ENCODE measurements at places on chromosomes 2 and 18. TPM values are rescaled to one million over a fixed set of nuclear protein-coding genes. Genes with fewer than 3 reads are reported as not detected.

MOGAT1 gene
- not detected for total RNA-seq

SERPINB10 gene
- 1.5 TPM for total RNA-seq

HTR2B gene
- not detected for total RNA-seq

ANKRD29 gene
- total RNA-seq = not detected

FAP gene
- not detected for total RNA-seq

DNA sequence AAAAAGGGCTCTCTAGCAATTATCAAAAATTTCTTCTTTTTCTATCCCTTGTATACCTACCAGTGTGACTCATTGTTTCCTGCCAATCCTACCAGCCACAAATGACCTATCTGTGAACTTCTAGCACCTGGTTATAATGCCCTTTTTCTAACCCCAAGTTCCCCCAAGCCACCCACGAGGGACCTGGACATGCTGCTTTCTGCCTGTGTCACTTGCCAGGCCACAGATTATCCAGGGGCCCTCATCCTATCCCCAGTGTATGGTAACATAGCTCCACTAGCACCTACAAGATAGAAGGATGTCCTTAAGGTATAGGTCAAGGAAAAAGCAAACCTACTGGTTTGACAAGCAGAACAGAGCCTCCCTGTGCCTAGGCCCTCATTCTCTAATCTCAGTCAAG lies 26.8 kb downstream of the AAK1 start:
- no peak for DNase-seq

DNA sequence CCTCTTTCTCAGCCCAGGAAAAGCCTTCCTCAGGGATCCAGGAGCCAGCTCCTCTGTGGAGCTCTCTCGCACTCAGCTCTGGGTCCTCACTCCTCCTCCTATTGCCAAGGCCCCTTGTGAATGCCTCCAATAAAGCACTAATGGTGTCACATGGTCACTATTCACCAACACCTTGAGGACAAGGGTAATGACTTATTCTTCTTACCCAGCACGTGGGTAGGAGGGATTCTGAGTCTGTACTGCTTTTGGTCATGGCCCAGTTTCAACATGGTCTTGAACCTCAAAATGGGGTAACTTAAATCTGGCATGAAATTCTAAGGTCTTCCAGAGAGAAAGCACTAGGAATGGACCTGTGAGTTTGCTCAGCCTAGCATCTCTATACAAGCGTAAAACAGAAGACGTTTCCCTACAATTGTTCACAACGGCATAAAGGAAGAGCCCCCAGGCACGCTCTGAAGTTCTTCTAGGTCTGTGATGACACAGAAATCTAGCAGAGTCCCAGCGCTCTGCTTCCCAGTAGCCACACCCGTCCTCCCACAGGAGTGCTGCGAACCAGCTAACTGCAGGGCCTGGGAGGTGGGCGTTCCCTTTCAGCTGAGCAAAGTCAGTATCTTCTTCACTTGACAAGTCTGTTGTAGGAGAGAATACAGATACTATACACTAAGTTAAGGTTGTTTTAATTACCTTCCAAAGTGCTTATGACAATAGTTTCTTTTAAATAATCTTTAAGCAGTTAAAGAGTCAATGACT lies 14.6 kb upstream of the KIDINS220 start:
- no peak for DNase-seq

GRCh38 chr2:184137955-184138354 lies 460.4 kb upstream of the ZNF804A start:
- DNase-seq = no peak

DNA sequence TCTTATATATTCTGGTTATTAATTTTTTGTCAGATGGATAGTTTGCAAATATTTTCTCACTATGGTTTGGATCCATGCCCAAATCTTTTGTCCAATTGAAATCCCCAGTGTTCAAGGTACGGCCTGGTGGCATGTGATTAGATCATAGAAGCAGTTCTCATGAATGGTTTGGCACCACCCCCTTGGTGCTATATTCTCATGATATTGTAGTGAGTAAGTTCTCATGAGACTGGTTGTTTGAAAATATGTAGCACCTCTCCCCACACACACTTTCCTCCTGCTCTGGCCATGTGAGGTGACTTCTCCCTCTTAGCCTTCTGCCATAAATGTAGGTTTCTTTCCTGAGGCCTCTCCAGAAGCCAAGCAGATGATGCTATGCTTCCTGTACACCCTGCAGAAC lies 107.7 kb upstream of the KYNU start:
- DNase-seq = no peak

DNA sequence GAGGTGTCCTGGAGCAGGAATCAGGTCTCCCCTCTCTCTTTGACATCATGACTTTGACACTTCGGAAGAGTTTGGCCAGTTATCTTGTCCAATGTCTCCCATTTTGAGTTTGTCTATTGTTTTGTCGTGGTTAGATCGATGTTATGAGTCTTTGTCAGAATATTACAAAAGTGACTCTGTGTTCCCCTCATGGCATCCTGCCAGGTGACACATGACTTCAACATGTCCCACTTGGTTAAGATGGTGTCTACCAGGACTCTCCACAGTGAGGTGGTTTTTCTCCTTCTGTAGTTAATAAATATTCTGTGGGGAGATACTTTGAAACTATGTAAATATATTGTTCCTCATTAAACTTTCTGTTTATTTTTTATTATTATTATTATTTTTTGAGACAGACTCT lies 76.6 kb upstream of the BZW1 start:
- DNase-seq = no peak

DNA sequence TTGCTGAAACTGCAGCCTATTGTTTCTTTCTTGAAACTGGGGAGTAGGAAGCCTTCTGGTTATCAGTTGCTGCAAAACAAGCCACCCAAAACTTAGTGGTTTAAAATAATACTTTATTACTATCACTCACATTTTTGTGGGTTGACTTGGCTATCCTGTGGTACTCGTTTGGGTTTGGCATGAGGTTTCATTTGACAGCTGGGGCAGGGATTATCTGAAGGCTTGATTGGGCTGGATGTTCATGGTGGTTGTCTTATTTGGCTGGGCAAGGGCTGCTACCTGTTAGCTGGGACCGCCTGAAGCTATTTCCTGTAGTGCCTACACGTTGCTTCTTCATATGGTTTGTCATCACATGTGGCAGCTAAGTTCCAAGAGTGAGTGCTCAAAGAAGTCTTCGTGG lies 122.3 kb downstream of the PLCL1 start:
- DNase-seq = no peak

DNA sequence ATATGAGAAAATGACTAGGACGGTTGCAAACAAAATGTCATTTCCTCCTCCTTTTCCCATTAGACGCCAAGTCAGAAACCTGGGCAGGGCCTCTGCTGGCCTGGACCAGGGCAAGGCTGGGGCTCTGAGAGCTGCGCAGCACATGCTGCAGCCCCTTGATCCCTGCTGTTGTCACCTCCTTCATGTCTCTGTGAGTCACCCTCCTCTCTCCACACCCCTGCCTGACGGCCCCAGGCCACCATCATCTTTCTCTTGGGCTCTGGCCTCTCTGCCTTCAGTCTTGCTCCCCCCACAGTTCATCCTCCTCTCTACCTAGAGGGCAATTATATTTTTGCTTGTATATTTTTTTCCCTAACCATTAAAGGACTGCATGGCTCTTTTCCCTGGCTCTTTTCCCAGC lies 10.0 kb downstream of the FLACC1 start:
- no peak for DNase-seq

DNA sequence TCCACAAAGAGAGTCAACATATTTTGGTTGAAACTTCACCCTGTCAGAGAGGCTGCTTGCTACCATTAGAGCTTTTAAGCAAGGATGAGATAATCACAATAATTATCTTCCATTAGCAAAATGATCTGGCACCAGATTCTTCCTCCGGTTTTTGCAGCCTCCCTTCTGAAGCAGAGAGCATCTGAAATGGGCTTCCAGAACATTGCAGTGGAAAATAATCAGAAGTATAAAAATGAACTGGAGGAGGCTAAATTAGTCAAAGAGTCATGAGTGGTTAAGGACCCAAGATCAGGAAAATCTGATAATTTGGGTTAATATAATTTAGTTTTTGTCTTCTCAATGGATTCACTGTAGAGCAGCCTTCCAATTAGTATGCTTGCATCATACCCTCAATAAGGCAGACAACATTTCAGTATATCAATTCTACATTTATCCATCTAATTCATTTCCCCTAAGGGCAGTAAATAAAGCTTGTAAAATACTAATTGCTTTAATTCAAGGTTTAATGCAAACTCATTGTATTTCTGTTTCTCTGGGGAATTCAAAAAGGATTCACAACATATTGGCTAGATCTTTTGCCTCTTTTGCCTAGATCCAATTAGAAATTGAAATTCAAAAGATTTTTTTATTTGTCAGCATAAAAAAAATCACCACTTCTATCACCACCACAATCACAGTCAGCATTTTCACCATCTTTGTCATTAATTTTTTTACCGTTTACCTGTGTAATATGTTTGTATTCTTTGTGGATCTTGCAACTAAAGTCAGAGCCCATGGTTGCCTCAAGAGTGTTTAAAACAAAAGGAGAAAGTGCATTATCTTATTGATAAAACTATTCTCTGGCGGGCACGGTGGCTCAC lies 537.2 kb upstream of the DCC start:
- no peak for DNase-seq

GRCh38 chr2:20563833-20564232 lies 87.1 kb downstream of the HS1BP3 start:
- no peak for DNase-seq
